Activated naive CD4-positive, alpha-beta T cell (primary cell): ENCODE measurements at places on chromosomes 13 and 19.

DNA sequence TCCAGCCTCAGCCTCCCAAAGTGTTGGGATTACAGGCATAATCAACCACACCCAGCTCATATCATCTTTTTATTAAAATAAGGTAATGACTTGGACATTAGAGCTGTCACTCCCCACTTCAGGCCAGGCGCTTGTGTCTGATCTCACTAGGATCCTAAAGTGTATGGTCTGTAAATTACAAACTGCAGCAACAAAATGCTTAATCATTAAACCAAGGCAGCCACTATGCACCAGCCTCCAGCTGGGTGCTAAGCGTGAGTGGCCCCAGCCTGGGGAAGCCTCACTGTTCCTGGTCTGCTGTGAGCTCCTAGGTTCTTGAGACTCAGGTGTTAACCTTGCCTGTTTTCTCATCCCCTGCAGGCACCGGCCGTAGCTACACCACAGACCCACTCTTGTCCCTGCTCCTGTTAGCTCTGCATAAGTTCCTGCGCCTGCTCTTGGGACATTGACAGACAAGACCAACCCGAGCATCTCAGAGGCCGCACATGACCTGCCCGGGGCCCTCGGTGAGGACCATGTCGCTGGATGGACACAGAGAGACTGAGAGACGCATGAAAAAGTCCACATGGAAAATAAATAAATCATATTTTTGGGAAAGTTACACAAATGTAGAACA, 37.8 kb downstream of the VSTM2B start:
- DNase-seq = no peak

GRCh38 chr19:55866521-55866920, 30.2 kb downstream of the NLRP4 start:
- DNase-seq = no peak

DNA sequence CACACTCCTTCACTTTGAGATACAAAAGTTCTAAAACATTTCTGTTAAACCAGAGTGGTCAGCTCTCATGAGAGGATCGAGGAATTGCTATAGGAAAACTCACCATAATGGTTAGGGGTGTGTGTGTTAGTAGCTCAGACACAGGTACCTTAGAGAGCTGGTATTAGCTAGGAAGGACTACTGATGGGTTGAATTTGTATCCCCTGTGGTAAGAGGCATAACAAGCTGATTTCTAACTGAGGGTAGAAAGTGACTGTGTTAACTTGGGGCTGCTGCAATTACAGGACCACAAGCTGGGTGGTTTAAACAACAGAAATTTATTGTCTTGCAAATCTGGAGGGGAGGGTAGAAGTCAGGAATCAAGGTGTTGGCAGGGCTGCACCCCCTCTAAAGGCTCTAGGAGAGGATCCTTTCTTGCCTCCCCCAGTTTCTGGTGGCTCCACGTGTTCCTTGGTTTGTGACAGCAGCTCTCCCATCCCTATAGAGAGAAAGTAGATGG, 17.4 kb downstream of the LEUTX start:
- DNase-seq = no peak

DNA sequence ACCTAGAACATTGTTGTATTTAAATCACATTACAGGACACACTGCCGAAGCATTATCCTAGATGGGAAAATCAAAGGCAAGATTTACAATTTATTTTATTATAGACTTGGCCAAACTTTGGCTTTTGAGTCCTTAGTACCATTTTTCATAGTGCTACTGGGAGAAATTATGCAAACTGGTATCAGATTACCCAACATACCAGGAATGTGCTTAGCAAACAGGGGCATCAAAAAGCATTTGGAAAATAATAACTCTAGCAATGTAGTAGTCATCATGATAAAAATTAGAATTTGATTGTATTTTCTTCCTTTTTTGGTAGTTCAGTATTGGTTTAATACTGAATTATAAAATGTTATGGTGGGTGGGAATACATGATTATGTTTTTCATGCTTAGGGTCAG, 34.0 kb downstream of the GPC6 start:
- DNase-seq = no peak

GRCh38 chr13:44840131-44840530, 149.1 kb downstream of the NUFIP1 start:
- no peak for DNase-seq
